Kidney epithelial cell (primary cell): ENCODE measurements at places on chromosomes 13 and 19. TPM values are rescaled to one million over a fixed set of nuclear protein-coding genes. Genes with fewer than 3 reads are reported as not detected.

The CPT1C gene
- total RNA-seq: 2.7 and 3.4 TPM in 2 replicates

The CERS1 gene
- total RNA-seq: 2.3 and 2.9 TPM in 2 replicates

GRCh38 chr13:101390461-101390860 lies 25.8 kb downstream of the NALCN start:
- DNase-seq: peak; percentile 5

GRCh38 chr19:44782729-44783128 lies 5.0 kb downstream of the CBLC start:
- no peak for DNase-seq

- no peak for DNase-seq
Measured at GRCh38 chr19:19348266-19348665, 27.6 kb downstream of the MAU2 start.
